ENCODE measurements at places on chromosomes 5 and 9.

DNA sequence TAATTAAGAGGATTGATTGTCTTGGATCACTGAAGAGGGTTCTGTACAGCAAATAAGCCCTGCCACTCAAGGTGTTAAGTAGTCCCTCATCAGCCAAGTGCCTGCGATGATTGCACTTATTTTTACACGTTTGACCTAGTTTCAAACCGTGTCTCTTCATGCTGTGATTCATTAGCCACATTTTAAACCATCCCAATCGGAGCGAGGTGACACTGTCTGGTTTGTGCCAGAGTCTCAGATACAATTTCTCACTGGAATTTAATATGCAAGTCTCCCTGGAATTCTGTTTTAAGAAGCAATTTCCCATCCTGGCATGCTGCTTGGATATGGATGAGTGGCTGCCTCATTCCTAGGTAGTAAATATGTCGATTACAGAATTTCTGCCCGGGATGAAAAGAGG, 1.6 kb downstream of the INSYN2B start:
- DNase-seq, result no peak

DNA sequence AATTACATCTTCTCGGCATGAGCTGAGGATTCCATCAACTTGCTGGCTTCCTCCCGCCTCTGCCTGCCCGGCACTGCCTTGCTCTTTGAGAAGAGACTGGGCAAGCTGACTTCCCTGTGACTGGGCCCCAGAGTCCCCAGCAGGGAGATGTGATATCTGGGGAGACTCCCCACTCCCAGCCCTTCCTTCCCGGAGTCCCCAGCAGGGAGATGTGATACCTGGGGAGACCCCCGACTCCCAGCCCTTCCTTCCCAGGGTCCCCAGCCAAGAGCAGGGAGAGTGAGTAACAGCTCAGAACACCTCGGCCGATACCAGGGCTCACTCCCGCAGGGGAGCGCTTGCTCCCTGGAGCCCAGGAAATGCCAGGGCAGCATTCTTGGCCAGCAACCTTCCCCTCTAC, 90.1 kb upstream of the NEURL1B start:
- DNase-seq, result no peak

- no peak for DNase-seq
These were observed 129.4 kb downstream of the TUSC1 start for GRCh38 chr9:25548847-25549246.

GRCh38 chr5:60886158-60886557, 42.1 kb upstream of the ELOVL7 start:
- DNase-seq, result no peak

DNA sequence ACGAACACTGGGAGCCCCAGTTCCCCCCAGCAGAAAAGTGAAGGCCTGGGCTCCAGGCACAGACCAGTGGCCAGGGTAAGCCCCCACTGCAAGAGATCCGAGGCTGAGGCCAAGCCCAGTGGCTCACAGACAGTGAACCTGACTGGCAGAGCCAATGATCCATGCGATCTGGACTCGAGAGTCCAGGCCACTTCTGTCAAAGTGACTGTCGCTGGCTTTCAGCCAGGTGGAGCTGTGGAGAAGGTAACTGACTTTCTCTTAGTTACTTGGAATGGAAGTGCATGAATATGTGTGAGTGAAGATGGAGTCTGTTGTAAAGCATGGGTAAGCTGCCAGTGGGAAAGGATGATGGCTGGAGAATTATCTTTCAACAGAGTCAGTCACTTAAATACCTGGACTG, 99.7 kb downstream of the GOLPH3 start:
- no peak for DNase-seq

DNA sequence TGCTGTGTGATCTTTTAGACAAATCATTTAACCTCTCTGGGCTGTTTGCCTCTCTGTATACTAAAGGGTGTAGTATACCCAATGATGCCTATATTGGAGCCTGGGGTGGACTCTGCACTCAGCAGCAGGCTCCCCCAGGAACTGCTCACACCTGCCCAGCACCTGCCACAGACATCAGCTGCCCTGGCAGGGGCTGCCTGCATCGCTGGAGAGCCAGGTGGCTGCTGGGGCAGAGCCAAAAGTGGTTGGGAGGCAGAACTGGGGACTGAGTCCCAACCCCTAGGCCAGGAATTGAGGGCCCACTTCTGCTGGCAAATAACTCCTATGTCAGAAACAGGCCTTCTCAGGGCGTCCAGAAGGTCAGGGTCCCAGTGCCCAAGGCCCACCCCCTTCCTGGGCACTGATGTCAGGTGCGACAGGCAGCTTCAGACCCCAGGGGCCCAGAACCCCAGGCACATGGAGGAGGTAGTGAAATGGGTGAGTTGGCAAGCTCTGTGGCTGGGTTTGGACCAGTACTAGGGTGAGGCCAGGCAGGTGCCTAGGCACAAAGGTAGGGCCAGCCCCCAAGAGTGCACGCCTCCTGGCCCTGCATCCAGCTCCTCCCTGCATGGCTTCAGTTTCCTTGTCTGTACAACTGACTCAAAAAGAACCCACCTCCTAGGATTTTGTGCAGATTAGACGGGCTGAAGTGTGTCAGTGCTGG, 5.8 kb downstream of the UNC5A start:
- no peak for DNase-seq

DNA sequence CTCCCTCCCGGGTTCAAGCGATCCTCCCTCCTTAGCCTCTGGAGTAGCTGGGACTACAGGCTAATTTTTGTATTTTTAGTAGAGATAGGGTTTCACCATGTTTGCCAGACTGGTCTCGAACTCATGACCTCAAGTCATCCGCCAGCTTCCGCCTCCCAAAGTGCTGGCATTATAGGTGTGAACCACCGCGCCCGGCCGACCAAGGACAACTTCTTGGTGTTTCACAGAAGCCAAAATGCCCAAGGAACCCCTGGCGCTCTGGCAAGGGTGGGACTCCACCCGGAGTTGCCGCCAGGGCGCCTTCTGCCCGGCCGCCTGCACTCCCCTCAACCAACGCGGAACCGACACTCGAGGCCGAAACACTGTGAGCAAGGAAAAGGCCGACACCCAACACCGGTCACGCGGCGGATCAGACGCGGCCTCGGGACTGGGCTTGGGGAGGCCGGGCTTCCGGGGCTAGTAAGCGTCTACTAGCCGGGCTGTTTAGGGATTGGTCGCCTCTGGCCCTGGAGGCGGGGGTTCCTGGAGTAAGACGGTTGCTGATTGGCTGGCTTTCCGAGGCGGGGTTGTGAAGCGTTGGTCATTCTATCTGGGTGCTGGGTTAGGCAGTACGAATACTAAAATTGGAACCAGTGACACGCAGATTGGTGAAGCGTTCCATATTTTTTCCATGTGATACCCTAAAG, 7.7 kb upstream of the CFAP157 start:
- DNase-seq, result peak; percentile 58

DNA sequence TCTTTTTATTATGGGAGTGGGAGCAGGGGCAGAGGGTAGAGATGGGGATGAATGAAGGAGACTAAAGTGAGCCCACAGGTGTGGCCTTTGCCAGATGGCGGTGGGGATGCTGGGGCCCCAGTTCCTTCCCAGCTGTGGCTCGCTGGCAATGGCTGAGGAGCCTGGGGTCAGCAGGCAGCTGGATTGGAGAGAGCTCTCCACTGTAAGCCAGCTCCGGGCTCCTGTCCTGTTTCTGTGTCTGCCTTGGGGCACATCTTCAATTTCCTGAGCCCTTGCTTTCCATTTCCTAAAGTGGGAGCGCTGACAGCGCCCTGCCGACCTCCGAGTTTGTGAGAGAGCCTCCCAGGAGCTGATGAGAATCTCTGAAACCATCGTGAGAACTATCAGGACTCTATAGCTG, 75.6 kb upstream of the SPRY4 start:
- DNase-seq, result no peak

DNA sequence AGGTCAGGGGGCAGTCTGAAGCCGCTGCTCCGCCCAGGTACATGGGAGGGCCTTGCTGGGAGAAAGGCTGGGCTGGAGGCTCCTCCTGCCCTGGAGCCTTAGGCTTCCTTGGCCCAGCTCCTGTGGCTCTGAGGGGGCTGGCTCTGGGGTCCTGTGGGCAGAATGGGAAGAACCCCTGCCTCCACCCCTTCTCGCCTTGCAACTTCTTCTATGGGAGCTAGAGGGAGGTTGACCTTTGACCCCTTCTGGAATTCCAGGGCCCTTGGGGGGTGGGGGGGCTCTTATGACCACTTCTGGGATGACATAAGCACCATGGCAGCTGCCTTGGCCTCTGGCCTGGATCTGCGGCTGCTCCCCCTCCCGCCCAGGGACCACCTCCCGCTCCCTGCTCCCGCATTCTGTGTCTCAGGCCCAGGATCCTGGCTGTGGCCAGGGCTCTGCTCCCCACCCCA, 32.2 kb downstream of the IER5L start:
- no peak for DNase-seq

DNA sequence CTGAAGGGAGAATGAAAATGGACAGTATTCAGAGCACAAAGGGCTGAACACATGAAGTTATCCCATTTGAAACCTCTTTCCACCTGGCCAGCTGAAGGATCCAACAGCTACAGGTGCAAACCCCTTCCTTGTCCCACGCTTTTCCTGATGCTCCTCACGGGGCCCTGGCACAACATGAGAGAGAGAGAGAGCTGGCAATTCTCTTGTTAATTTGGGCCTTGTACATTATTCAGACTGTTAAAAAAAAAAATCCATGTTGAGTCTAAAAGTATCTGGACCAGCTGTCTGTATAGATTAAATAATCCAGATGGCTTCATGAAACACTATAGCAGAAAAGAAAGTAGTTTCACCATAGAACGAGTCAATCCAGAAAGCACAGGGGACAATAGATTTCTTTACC, 74.1 kb downstream of the HMHB1 start:
- DNase-seq, result no peak

DNA sequence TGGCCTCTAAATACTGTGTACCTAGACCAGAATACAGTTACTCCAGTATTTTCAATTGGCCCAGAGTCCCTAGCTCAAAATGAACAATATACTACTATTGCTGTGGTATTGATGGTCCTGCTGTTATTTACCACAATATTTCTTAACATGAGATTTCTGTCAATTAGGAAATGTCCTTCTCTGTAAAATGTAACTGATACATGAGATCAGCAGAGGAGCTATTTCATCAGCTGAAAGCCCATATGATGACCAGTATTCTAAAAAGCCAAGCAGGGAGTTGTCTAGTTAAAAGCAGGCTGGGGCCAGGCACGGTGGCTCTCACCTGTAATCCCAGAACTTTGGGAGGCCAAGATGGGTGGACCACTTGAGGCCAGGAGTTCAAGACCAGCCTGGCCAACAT, 187.7 kb upstream of the PTGER4 start:
- no peak for DNase-seq

DNA sequence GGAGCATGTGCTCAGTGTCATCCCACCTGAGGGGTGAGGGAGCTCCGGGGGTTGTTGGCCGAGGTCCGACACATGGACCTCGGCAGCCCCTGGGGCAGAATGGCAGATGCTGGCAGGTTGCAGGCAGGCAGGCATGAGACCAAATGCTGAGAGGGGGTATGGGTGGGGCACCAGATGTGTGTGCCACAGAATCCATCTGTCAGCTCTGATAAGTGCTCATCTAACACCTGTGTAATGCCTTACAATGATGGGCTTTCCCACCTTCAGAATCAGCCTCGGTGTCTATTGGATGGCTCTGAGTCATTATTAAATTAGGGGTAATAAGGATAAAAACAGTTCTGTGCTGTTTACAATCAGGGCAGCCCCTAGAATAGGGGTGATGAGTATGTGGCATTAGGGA, 73.1 kb upstream of the SAP30L start:
- no peak for DNase-seq

DNA sequence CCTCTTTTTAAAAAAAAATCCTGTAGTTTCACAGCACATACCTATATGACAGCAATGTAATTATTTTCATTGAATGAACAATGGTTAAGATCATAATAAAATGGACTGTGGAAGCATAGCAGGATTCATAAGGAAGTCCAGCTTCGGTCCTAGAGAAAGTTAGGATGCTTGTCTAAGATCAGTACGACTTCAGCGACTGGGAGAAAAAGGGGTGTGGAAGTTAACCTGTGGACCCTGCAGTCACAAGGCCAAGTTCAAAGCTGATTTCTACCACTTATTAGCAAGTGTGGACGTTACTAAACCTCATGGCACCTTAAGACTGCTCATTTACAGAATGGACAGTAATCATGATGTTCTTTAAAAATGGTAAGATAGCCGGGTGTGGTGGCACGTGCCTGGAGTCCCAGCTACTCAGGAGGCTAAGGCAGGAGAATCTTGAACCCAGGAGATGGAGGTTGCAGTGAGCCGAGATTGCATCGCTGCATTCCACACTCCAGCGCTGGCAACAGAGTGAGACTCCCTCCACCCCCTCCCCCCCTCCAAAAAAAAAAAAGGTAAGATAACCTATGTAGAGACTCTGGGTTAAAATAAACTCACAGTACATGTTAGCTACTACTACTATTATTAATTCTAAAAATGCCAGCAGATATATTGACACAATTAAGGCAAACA, 71.6 kb upstream of the PCA3 start:
- DNase-seq, result no peak

GRCh38 chr5:124796495-124796894, 50.1 kb upstream of the ZNF608 start:
- DNase-seq, result no peak

GRCh38 chr5:147750065-147750464, 32.5 kb downstream of the JAKMIP2 start:
- no peak for DNase-seq

DNA sequence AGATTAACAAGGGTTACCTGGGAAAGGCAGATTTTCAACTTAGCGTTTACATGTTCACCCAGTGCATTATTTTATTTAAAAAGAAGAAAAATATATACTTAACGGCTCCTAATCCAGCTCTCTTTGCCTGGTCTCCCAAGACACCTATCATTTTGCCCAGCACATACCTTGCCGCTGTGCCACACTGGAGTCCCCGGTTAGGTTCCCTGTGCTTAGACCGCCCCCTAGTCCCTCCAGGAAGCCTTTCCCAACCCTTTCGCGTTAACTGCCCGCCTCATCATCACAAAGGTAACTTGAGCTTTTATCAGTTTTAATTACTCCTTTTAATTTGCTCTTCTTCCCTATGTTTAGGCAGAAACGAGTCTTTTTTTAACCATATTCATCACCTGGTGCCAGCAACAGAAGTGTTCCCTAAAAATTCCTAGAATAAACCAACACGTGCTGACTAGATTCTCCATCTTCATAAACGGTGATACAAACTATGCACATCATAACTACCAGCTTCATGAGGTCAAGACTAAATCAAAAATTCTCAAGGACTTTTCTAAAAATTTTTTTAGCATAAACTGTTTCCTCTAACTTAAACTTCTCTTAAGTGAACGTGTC, 19.7 kb downstream of the DNAJA1 start:
- DNase-seq, result no peak

DNA sequence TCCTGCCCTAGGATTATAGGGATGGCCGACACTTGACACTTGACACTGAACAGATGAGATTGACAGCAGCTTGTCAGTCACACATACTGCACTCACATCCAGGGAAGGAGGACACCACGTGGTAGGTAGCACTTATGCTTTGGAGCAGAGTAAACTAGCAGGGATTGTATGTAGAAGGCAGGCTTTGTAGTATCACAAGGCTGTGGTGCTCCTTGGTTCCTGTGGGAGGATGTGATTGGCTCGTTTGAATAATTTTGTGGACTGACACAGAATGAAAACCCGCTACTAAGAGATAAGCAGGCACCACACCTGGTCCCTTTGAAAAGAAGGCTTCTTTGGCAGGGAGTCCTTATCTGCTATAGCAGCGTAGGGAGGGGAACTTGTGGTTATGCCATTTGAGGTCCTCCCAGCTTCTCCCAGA, 63.6 kb upstream of the IL12B start:
- no peak for DNase-seq

- no peak for DNase-seq
These were observed 52.8 kb downstream of the WHRN start for GRCh38 chr9:114452219-114453165.

All from stimulated activated CD8-positive, alpha-beta memory T cell treated with anti-CD3 and anti-CD28 coated beads, Interleukin-4, amount 100 ng/mL, for 1 hour (primary cell).